KG1 (cell line): ENCODE measurements at places on chromosomes 7 and 10.

GRCh38 chr10:17092986-17093803 is 36.4 kb downstream of the CUBN start:
- no peak for DNase-seq

DNA sequence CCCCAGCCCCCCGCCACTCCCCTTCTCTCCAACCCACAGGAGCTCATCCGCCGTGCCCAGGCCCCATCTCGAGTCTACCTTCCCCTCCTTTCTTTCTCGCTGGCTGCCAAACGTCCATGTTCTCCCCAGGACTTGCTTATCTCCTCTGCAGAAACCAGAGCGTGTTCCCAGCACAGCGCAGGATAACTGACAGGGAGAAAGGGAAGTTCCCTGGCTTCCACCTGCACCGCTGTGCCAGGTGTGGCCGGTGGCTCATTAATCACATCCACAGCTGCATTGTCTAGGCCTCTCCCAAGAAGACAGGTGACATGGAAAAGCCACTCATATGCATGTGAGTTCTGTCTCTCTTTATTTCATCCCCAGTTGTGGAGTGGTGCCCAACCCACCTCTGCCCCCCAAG is 113.2 kb downstream of the ITIH5 start:
- no peak for DNase-seq

DNA sequence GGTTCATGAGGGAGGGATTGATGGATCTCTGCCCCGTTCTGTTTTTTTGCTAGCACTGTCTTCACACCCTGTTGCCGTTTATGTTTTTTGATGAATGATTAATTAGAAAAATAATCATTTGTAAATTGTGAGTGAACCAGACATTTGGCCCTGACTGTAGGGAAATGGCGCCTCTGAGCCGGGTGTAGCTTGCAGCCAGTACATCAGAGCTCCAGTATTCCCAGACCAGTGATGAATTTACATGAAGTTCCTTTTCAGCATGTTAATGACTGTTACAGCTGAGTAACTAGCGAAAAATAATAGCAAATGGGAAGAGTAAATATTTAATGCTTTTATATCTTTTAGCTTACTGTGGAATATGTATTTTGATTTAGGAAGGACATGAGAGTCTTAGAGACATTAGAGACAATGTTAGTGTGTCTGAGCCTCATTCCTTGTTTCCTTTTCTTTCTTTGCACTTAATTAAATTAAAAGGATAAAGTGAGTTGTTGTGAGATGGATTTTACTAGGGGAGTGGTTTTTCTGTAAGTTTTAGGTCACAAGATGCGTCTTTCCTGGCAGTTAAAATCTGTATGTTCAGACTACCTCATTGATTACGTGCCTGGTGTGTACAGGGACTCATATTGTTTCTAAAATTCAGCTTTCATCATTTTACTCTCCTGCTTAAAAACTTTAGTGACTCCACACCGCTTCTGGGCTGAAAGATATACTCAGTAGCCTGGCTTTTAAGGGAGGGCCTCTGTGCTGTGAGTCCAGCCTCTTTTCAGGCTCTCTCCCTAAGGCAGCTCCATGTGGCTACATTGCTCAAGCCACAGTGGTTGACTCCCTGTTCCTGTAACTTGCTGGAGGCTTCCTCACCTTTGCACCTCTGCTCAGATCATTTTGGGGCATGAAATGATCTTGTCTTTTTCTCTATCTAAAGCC is 86.4 kb downstream of the AUTS2 start:
- DNase-seq = no peak

GRCh38 chr10:97444212-97444611 is 1.6 kb downstream of the EXOSC1 start:
- no peak for DNase-seq

DNA sequence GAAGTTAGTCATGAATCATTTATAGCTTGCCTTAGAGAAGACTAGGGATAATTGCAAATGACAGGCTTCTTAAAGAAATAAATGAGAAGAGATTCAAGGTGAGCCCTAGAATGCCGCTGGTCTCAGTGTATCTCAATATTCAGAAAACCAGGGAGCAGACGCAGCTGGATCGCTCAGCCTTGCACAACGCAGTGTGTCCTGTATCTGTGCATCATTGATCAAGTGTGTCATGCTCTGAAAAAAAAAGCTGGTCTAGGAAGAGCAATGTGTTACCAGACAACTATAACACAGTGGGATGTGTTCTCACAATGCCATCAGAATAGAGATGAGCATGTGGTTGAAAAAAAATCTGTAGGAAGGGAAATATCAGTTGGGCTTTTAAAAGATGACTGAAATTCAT is 230.1 kb downstream of the CALN1 start:
- no peak for DNase-seq

DNA sequence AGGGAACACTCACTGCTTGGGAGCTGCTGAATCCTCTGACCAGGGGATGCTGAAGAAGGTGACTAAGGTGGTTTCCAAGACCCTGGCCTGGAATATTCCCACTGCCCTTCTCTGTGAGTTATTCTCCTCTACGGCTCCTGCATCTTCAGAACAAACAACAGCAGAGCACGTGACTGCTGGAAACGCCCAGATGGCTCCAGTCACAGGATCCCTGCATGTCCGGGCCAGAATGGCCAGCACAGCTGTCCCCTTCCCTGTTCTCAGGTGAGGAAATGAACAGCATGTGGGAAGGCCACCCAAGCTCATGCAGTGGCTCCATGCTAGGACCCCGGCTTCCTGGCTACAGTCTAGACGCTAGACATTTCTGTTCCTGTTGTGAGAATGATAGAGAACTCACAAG is 43.1 kb downstream of the GHRHR start:
- DNase-seq = no peak

DNA sequence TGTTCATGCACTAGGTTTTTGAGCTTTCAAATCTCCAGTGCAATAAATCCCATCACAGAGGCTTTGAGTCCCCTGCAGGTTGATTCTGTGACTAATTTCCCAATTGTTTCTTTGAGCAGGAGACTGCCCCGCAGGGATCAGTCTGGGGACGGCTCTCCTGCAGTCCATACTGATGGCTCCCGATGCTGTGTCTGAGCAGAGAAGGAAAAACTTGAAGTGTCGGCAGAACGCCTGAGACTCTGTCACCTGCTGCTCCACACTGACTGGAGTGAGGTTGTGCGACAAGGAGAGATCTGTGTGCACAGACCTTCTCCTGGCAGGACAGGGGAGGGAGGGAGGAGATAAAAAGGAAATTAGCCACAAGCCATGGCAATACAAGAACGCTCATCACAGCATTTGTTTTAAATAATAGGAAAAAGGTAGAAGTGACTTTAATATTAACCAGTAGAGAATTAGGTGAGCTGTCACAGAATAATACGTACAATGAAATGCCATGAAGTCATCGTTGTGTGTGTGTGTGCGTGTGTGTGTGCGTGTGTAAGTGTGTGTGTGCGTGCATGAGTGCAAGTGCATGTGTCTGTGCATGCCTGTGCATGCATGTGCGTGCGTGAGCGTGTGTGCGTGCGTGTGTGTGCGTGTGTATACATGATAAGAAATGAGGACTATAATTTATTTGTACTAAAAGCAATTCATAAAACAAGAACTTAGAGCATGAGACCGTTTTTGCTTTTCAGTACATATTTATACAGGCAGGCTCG is 38.2 kb downstream of the HTR5A start:
- no peak for DNase-seq

- DNase-seq = no peak
These were observed 593.6 kb downstream of the DNAJB6 start for GRCh38 chr7:157930441-157930840.

DNA sequence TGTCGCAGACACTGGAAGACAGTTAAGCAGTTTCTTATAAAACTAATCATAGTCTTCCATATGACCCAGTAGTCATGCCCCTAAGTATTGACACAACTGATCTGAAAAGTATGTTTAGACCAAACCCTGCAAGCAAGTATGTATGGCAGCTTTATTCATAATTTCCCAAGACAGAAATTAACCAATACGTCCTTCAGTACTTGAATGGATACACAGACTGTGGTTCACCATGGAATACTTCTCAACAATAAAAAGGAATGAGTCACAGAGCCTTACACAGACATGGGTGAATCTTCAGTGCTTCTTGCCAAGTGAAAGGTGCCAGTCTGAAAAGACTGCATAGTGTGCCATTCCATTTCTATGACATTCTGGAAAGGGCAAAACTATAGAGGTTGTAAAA is 50.2 kb upstream of the AKR1E2 start:
- no peak for DNase-seq

DNA sequence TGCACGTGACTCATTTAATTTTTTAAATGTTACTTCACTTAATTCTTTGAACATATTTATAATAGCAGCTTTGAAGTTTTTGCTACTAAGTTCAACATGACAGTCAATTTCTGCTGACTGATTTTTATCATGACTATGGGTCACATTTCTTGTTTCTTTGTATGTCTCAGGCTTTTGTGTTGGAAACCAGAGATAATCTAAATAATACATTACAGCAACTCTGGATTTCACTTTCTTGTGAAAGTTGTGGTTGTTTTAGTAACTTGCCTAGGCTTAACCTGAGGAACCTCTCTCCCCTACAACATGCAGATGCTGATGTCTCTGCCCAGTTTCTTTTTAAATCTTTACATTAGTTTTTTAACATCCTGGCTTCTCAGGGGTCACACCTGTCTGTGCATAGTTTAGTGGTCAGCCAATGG is 180.8 kb downstream of the CCDC71L start:
- no peak for DNase-seq

GRCh38 chr10:92753865-92754264 is 64.1 kb downstream of the HHEX start:
- DNase-seq = no peak

GRCh38 chr10:110488940-110489339 is 8.8 kb upstream of the DUSP5 start:
- DNase-seq = no peak

- peak; percentile 24 for DNase-seq
These were observed 45.6 kb upstream of the SCIN start for GRCh38 chr7:12524794-12525386.

DNA sequence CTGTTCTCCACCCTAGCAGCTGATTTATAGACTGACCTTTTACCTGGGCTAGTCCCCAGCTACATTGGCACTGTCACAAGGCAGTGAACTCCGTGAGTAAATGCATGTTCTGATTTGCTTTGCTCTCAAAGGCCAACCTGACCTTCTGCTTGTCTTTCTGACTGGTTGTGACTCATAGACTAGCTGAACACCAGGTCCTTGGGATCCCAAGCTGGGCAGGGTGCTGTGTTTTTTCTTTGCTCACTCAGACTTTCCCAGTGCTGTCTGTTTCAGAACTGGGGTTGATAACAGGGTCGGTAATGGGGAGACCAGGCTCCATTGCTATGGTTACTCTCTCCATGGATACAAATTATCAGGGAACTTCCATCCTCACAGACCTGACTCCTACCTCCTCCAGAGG is 35.0 kb downstream of the EVX1 start:
- DNase-seq = no peak

DNA sequence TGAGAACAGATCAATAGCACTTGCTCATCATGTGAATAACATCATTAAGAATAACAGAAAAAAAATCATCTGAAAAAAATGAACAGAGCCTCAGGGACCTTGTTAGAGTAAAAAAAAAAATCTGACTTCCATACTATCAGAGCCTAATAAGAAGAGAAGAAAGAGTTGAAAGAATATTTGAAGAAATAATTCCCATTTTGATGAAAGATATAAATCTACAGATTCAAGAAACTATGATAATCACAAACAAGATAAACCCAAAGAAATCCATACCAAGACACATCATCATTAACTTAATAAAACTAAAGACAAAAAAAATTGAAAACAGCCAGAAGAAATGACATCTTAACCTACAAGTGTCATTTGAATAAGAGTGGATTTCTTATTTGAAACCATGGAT is 134.4 kb downstream of the BMS1 start:
- DNase-seq = no peak

DNA sequence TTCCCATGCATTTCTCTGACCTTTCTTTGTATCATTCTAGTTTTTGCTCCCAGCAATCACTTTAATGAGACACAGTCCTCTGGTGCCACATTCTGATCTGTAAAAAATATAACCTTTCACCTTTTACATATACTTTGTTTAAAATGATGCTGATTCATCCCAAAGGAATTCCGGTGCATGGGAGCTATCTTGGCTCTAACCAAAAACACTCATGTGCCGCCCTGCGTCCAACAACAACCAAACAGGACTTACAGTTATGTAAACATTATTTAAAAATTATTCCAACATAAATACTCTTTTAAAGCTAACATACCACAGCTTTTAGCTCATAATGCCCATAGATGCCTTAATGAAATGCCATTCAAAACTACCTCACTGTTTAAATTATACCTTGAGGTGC is 7.7 kb upstream of the OPALIN start:
- DNase-seq = no peak

DNA sequence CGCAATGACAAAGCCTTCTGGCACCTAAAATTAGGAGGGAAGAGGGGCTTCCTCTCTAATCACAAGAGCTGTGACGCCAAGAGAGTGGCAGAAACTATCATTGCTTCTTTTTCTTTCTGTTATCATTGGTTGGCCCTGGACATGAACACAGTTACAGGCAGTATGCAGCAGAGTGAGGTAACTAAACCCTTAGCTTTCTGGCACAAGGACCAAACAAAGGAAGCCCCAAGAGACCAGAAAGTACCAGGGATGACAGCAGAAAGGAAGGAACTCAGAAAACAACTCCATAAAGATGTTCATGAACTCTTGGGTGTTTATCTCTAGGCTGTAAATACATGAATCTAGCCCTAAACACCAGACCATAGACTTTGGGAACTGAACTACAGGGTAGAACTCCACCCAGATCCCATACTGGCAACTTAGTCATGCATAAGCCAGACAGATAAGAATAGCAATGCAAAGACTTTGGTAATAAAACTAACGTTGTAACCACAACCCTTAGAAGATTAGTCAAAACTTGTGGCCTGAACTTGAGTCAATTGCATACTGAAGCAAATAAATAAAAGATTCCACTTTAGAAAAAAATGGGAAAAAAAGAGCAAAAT is 195.7 kb upstream of the PTN start:
- no peak for DNase-seq

DNA sequence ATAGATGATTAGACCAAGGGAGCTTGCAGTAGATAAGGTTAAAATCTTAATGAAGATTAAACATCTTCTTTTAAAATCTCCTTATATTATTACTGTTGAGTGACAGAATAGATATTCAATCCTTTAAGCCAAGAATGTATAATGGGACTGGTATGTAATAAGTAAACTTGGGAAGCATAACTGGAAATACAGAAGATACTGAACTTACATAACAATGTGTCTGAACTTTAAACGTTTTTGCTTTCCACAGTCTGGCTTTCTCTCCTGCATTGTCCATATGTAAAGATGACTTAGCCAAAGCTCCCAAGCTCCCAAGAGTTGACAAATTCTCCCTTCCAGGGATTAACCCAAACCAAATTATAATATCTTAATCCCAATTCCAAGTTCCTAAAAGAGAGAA is 129.8 kb downstream of the KCND2 start:
- DNase-seq = no peak

DNA sequence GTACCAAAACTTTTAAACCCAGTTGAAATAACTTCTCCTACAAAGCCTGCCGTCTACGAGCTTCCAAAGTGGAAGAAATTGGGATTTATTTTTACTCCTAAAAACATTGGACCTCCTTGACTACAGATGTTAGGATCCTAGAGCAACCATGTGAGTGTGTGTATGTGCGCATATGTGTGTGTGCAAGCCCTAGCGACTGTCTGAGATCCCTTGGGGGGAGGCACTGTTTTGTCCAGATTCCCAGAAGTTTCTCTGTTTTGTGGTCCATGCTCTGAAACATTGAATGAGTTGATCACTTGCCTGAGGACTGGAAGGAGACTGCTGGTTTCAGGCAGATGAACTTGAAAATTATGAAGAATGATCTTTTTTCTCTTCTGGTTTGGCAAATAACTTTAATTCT is 312.3 kb upstream of the ZNF32 start:
- DNase-seq = no peak

- no peak for DNase-seq
These were observed 173.9 kb downstream of the FOXP2 start for GRCh38 chr7:114588506-114588905.

- no peak for DNase-seq
These were observed 657 bp downstream of the HACD1 start for GRCh38 chr10:17616403-17617030.
